ENCODE measurements at places on chromosomes 12 and 14.
A peak's percentile ranks its signal among the peaks of the same experiment; 100 is the strongest.

GRCh38 chr14:22052795-22053194 lies 379.2 kb upstream of the OR4E1 start:
- no peak for DNase-seq

- DNase-seq: no peak
Measured at GRCh38 chr12:32889011-32889760, 7.4 kb downstream of the PKP2 start.

- DNase-seq: no peak
Measured at GRCh38 chr14:95699412-95699811, 13.2 kb downstream of the TCL1B start.

DNA sequence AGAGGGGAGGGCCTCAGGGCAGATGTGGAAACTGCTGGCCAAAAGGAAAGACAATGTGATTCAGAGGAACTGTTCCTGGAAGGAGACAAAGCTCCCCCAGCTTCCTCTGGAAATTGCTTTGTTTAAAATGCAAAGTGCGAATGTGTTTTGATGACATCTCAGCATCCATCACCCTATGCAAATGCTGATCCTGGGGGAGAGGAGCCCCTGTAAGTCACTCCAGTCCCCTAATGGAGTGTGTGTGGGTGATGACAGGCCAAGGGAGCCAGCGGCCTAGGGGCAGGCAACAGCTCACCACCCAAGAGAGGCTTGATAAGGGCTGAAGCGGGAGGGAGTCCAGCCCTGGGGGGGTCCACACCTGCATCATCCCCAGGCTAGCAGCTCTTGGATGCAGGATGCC lies 134.2 kb downstream of the ESRRB start:
- no peak for DNase-seq

DNA sequence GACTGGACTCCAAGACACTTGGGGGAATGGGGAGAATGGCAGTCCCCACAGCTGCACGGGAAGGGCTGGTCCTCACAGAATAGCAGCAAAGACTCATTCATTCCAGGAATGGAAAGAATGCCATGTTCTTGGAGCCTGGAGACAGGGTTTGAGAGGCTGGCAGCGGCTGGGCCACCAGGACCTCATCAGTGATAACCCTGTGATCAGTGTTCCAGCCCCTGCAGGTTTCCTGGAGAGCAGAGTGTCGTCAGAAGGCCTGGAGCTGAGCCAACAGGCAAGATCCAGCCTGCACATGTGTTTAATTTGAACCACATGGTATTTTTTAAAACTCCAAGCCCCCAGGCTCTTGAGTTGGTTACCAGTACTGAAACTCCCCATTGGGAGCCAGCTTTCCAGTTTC lies 11.3 kb downstream of the BDKRB1 start:
- peak; percentile 66 for DNase-seq

DNA sequence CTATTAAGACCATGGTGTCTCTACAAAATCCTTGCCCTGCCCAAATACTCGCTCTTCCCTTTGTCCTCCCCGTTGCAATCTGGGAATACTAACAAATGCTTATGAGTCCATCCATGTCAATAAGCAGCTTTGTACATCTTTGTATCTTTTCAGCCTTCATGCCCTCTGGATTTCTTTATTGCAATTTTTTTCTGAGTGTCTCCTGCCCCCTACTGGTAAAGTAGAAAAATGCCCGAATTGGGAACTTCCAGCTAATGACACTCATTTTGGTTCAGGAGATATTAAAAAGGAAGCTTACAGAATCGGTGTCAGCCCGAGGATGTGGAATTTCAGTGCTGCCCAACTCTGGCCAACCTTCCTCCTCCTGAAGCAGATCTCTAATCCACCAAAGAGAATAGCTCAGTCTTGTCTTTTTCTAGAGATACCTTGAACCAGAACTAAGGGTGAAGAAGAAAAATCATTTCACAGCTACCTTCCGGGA lies 46.0 kb downstream of the SH2B3 start:
- peak; percentile 36 for DNase-seq

GRCh38 chr14:66403183-66403582 lies 83.0 kb upstream of the CCDC196 start:
- peak; percentile 6 for DNase-seq

DNA sequence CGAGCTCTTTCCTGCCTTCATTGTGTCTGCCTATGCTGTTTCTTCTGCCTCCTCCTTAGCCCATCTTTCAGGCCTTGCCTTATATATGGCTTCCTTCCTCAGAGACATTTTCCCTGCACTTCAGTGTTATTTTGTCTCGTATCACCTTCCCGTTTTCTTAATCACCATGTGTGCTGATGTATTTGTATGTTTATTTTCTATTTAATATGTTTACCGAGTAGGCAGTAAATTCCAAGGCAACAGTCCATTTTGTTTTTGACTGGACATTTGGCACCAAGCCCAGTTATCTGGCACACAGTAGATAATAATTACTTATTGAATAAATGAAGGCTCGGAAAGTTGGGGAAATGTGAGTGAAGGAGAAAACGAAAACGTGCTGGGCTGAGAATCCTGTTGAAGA lies 4.6 kb upstream of the POU6F1 start:
- no peak for DNase-seq

DNA sequence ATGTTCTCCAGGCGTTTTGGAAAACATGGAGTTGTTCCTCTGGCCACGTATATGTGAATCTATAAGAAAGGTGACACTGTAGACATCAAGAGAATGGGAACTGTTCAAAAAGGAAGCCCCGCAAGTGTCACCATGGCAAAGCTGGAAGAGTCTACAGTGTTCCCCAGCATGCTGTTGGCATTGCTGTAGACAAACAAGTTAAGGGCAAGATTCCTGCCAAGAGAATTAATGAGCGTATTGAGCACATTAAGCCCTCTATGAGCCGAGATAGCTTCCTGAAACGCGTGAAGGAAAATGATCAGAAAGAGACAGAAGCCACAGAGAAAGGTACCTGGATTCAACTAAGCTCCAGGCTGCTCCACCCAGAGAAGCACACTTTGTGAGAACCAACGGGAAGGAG lies 92.5 kb upstream of the EIF5 start:
- no peak for DNase-seq

DNA sequence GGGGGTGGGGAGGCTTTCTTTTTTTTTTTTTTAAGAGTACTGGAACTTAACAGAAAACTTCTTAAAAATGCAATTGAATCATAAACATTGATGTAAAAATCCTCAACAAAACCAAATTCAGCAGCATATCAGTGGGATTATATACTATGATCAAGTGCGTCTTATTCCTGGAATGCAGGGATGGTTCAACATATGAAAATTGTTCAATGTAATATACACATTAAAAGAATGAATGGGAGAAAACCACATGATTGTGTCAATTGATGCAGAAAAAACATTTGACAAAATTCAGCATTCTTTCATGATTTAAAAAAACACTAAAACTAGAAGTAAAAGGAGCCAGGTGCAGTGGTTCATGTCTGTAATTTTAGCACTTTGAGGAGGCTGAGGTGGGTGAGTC lies 41.2 kb upstream of the CCT2 start:
- DNase-seq: no peak

GRCh38 chr14:104143521-104144452 lies 5.4 kb downstream of the KIF26A start:
- DNase-seq: no peak

Data from AG08396 (cell line).